ENCODE measurements at places on chromosomes 6 and 20. TPM values are rescaled to one million over a fixed set of nuclear protein-coding genes. Genes with fewer than 3 reads are reported as not detected.

Gene PLEKHG1
- total RNA-seq = 0.48 TPM

Gene ZC2HC1B
- total RNA-seq = not detected

Gene TSBP1
- not detected for total RNA-seq

Gene PI16
- not detected for total RNA-seq

Gene ADISSP
- 110 TPM for total RNA-seq

Gene PTPRT
- total RNA-seq = not detected

Gene CDH26
- not detected for total RNA-seq

Gene RBM39
- total RNA-seq = 246 TPM

Gene DNMT3B
- 6.2 TPM for total RNA-seq

Gene ADRM1
- total RNA-seq = 402 TPM

Measured in A172 (cell line).